ENCODE measurements at places on chromosomes 4 and X.
A peak's percentile ranks its signal among the peaks of the same experiment; 100 is the strongest.

DNA sequence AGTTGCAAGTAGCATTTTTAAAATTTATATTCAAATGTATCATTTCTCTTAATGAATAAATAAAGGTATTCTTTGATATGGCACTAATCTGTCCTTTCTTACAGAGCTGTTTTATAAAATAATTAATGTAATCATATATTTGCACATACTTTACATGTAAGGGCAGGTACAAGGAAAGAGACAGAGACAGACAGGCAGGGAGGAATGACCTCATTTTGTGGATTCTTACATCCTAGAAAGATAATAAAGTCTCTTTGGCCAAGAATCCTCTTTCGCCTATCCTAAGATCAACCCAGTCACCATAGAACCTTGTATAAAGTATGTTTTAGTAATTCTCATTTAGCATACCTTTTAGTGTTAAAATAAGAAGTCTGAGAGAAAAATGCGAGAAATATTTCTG lies 98.5 kb upstream of the CTSO start:
- DNase-seq = no peak

DNA sequence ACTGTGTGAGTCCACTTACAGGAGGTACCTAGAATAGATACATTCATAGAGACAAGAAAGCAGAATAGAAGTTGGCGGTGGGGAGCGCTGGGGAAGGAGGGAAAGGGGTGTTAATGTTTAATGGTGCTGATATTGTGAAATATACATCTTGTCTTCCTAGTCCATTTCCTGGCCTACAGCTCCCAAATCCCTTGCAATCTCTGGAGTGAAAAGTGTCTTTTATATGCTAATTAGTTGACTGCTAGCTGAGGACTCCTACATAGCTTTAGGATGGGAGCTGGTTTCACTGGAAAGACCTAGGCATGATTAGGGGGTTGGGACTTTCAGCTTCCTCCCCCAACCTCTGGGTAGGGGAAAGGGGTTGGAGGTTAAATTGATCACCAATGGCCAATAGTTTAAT lies 36.0 kb downstream of the FUNDC1 start:
- DNase-seq = no peak

DNA sequence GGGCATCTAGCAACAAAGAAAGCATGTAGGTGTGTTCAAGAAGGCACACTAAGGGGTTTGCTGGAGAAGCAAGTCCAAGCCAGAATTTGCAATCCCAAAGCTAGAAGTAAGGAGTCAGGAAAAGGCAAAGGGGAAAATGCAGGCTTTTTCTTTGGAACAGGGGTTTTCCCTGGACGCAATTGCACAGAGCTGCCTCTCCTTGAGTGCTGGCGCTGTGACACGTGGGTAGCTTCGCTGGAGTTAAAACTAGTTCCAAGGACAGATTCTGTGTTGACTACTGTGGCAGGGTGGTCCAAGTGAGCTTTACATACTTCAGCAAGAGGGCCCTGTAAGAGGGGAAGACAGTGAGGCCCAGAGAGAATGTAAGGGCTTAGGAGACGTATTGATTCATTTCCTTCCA lies 277.1 kb downstream of the ADGRA3 start:
- DNase-seq = no peak

DNA sequence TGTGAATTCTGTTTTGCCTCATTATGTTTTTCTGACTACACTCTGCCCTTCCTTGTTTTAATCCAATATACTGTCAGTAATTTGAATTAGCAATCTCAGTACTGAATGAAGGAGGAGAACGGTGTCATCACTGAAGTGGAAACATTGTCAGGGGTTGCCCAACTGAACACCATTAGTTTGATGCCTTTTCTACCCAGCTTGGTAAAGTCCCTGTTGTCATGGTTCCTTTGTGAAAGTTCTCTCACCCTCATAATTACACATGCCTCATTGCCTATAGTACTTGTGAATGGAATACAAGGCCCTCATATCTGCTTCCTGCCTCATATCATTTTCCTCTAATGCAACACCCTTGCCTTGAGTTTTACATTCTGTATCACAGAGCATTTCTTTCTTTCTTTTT lies 76.9 kb downstream of the RRAGB start:
- DNase-seq = no peak

DNA sequence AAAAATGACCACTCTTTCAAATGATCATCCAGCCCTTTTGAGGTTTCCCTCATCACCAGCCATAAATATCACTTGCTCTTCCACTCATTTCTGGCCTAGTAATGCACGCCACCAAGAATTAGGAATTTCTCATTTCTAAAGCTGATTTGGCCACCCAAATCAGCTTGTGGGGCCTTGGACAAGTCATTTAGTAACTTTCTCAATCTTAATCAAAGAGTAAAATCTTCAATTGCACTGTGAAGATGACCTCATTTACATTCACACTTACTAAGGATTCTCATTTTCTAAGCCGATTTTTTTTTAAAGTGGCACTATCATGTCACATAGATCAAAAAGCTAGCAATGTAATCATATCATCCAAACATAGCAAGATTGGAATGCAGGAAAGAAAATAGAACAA lies 150.0 kb upstream of the HHIP start:
- DNase-seq = no peak

DNA sequence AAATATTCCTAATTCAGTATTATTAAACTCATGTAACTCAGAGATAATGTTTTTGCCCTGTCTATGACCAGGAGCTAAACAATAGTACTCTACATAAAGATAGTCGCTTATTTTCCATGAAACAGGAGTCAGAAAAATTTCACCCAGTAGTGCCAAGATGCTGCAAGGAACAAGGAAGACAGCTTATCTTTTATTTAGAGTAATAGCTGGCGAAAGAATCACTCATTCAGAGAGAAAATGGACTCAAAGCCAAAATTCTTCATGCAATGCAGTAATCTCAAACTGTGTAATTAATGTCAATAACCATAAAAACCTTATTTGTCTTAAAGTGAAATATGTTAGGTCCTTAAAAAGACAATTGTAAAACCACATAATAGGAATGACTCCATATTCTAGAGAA lies 477.8 kb downstream of the ANKRD50 start:
- no peak for DNase-seq

DNA sequence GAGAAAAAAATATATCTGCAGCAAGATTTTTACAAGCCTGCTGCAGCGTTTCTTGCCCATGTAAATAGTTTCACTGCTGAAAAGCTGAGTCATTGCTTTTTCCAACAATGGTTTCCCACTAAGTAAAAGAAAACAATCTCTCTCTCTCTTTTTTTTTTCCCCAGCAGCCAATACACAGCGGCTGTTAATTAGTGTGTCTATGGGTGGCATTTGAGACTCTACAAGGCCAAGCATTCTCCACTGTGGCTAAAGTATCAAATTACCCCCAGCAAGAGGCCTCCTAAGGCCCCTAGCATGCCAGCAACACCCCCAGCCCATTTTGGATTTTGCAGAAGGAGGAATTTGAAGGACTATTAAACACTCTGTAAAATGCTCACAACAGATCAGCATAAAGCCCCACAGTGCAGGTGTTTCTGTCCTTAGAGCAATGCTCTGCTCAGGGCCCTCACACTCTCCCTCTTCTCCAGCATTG lies 837.4 kb downstream of the TRIML1 start:
- no peak for DNase-seq

- DNase-seq = no peak
Observed at GRCh38 chrX:106481341-106481740, 130.4 kb upstream of the RADX start.

- no peak for DNase-seq
Observed at GRCh38 chr4:61201561-61201960, 1.4 kb downstream of the ADGRL3 start.

DNA sequence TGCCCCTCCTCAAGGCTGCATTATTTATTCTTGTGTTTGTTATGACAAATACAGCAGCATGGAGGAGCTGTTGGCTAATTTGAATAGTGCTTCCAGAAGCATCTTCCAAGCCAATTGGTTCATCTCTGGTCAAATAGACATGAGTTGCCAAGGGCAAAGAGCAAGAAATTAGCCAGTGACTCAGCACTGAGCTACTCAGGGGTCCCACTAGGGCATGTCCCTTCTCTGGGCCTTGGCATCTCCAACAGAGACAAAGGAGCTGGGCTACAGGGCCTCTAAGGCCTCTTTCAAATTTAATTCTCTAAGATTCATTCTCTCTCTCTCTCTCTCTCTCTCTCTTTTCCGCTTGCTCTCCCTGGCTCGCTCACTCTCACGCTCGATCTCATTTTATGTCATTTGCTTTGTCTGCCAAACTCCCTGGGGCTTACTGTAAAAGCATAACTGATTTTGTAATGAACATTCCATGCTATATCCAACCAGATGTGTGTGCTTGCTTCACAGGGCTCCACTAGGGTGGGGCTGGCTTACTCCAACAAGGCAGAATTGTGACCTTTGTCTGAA lies 86.7 kb upstream of the MAGEA4 start:
- DNase-seq = no peak

- DNase-seq = peak; percentile 40
Observed at GRCh38 chr4:3442959-3443749, 1.4 kb downstream of the HGFAC start.

DNA sequence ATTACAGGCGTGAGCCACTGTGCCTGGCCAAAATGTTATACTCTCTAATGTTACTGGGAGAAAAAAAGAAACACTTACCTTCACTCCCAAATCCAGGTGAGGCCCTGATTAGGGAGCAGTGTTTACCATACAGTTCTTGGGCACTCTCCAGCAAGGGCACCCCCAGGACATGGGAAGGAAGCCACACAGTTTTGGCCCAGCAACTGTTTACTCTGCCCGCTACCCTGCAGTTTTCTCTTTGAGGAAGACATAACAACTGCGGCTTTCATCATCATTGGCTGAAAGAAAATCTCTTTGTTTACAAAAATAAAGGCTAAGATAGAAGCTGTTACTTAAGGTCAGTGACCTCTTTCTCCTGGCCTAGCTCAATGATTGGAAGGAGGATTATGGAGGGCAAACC lies 145.5 kb upstream of the DUSP21 start:
- DNase-seq = no peak

GRCh38 chrX:144946666-144947065 lies 300.6 kb upstream of the SPANXN1 start:
- DNase-seq = no peak

DNA sequence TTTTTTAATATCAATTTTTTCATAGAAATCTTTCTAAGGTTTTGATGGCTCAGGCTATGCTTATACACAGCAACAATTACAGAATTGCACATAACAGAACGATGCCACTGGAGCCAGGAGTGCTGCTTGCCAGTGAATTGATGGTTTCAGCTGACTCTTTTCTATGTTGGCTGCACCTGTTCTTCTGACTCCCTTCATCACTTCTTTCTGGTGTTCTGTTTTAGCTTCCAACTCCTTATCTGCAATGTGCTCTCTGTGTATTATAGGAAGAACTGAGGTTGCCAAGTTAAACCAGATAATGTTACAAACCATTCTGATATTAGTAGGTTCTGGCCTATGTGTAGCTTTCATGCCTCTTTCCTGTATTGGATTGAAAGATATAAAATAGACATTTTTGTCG lies 11.6 kb upstream of the VEGFD start:
- DNase-seq = no peak

- DNase-seq = no peak
Observed at GRCh38 chr4:66000510-66001117, 330.3 kb upstream of the EPHA5 start.

DNA sequence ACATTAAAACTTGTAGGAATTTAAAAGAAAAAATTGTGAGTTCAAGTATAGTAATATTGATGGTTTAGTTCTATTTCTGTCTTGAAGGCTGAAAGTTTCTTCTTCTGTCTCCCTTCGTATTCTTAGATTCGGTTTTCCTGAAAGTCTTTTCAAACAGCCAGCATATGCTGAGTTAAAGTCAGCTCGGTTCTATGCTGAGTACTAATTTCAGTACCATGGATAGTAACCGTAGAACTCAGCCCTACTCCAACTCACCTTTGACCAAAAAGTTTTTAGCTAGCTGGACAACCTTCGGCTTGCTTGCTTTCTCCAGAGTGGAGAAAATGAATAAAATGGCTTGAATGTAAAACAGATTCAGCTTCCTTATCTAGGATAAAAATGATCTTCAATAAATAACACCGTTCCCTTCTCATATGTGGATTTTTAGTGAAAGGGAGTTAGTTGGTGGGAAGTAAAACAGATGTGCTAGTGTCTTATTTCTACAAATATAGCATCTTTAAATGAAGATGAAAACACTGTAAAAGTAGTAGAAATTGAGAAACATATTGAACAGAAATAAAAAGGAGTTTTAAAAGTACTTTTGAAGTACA lies 5.2 kb downstream of the POU4F2 start:
- no peak for DNase-seq

DNA sequence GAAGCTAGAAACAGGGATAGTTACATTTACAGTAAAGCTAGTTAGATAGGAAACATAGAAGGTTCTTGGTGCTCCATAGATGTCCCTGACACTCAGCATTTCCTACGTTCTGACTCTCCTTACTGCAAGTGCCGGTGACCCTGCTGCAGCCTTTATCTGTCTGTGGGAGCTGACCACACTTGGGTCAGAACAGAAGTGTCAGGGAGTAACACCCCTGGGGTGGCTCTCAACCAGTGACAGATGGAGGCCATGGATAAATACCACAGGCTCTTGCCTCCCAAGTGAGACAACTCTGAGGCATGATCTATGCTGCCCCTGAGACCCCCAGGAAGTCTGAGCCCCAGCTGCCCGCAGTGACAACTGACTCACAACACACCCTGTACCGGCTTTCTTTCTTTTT lies 69.8 kb downstream of the ANXA3 start:
- no peak for DNase-seq

- DNase-seq = no peak
Observed at GRCh38 chr4:16418814-16419213, 192.5 kb upstream of the TAPT1 start.

GRCh38 chrX:55754861-55755294 lies 37.3 kb downstream of the RRAGB start:
- no peak for DNase-seq

GRCh38 chr4:139783741-139784484 lies 118.3 kb downstream of the MGST2 start:
- DNase-seq = no peak

DNA sequence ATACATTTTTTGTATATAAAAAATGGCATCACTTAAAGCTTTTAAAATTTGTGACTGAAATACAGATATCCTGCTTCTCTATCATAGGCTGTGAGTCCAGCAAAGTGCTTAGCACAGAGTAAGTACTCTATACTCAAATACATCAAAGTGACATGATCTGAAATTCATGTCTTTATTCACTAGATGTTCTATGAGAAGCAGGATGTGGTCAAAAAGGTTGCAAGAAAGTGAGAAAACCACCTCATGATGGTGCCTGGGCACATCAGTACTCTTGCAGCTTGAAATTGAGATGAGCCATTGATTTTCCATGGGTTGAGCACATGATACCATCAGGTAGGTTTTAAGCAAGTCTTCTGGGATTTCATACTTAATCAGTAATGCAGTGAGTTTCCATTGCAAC lies 20.4 kb upstream of the SFRP2 start:
- no peak for DNase-seq

DNA sequence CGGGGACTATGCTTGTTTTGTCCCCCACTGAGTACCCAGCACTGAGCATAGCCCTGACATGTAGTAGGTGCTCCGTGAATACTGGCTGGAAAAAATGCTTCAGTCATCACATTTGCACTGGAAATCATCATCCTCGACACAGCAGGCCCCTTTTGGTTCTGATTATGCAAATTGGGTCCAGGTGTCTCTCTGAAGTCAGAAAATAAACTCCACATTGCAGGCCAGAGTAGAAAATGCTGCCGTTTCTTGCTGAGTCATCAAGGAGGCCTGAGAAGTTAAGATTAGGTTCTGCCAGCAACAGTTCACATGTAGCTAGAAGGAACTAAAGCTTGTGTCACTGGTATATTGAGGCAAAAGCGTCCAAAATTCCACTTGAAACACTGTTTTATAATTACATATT lies 15.0 kb upstream of the STK32B start:
- DNase-seq = no peak

Measured in stimulated activated CD8-positive, alpha-beta memory T cell treated with anti-CD3 and anti-CD28 coated beads, Interleukin-7, amount 100 ng/mL, for 1 hour (primary cell).